ENCODE measurements at places on chromosomes 2 and 18.

DNA sequence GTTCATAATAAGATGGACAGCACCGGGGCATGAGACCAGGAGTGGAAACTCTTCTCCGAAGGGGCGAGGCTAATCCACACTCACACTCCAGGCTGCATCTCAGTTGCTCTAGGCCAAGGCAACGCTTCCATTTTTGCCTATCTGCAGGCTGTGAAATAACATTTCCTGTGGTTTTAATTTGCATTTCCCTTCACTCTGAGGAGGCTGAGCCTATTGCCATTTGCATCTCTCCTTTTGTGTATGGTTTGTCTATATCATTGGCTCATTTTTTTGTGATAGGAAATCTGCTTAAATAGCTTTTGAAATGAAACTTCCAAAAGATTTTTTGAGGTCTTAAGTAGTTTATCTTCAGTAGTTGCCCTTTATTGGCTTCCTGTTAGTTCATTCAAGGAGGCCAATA, 57.6 kb downstream of the TPGS2 start:
- no peak for DNase-seq

GRCh38 chr2:220335591-220335915, 708.1 kb downstream of the SLC4A3 start:
- DNase-seq = no peak

- DNase-seq = no peak
Measured at GRCh38 chr2:133812826-133813617, 244.8 kb upstream of the NCKAP5 start.

DNA sequence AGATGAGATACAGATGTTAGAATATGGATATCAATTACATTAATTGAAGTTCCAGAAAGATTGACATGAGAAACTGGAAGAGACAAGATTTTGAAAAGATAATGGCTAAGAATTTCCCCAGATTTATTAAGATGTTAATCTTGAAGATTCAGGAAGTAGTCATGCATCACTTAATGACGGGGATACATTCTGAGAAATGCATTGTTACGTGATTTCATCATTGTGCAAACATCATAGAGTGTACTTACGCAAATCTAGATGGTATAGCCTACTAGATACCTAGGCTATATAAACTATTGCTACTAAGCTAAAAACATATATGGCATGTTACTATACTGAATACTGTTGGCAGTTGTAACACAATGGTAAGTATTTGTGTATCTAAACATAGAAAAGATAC, 6.8 kb upstream of the CHMP3 start:
- DNase-seq = no peak

DNA sequence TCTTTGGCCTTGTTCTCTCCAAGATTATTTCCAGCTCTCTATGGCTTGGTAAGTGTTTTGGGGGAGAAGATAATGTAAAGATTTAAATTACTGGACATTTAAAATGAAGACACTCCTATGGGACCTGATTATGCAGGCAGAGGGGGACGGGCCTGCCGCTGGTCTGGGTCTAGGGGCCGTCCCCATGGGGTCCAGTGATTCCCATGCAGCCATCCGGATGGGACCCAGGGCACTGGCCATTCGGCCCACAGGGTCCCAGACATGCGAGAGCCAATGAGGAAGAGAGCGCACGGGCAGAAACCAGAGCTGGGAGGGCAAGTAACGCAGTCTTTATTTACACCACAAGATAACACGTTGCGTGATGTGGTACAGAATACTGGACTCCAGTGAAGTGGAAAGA, 200.0 kb downstream of the TWIST2 start:
- no peak for DNase-seq

DNA sequence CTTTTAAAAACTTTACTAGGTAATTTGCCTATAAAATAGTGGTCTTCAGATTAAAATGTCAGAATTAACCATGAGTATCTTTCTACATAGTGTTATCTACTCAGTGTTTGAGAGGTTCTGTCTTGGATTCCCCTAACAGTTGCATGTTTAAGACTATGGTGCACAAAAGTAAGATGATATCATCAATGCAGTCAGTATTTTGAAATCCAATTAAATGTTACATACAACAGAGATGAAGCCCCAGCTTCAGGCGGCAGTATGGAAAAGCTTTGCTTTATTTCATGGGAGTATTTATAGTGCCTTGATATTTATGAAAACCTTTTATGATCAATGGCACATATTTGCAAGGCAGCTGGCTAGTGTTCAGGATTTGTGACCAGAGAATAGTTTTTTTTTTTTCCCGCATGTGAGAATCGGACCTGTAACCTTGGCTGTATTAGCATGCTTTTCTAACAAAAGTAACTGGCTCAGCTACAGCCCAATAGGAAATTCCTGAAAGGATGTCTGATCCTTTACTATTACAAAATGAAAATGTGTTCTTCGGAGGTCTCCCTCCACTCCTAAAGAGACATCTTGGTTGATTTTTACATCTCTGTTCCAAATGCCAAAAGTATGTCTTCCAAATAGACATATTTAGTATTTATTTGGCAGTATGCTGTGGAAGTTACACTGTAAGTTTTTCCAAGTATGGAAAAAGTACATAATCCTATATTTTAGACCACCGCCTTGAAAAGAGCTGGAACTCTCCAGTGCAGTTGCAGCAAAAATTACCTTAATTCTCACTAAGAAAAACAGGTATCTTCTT, 319.3 kb upstream of the UBE2E3 start:
- DNase-seq = no peak

GRCh38 chr18:48216639-48217257, 192.4 kb downstream of the ZBTB7C start:
- DNase-seq = no peak
